ENCODE measurements at places on chromosomes 4 and X.

- DNase-seq, result no peak
Measured at GRCh38 chrX:136999024-136999423, 34.8 kb downstream of the GPR101 start.

DNA sequence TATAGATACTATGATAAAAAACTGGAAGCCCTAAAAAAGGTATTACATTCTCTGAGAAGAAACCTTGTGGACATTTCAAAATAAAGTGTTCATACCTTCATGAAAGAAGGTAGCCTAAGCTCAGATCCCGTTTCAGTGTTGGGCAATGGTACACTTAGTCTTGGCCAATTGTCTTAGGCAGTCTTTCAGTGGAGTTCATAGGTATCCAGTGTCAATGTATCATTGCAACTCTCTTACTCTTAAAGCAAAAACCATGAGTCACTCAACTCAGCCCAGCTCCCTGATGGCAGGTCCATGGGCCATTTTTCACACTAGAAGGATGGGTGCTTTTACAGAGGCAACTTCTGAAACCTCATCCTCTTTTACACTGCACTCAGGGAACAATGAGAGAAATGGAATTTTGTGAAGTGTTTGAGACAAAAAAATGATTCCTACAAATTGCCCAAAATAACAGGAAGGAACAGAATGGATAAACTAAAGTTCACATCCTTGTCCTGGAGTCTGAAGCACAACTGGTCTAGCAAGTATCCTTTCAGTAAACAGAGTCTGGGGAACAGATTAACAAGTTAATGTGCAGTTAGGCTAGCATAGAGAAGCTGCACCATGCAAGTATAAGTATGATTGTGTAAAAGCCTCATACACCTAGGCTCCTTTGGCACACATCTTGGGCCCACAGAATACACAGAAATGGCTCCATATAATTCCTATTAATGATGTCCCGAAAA, 7.0 kb upstream of the ZNF827 start:
- DNase-seq, result no peak

- DNase-seq, result no peak
Measured at GRCh38 chr4:138981930-138982390, 33.6 kb upstream of the NOCT start.

DNA sequence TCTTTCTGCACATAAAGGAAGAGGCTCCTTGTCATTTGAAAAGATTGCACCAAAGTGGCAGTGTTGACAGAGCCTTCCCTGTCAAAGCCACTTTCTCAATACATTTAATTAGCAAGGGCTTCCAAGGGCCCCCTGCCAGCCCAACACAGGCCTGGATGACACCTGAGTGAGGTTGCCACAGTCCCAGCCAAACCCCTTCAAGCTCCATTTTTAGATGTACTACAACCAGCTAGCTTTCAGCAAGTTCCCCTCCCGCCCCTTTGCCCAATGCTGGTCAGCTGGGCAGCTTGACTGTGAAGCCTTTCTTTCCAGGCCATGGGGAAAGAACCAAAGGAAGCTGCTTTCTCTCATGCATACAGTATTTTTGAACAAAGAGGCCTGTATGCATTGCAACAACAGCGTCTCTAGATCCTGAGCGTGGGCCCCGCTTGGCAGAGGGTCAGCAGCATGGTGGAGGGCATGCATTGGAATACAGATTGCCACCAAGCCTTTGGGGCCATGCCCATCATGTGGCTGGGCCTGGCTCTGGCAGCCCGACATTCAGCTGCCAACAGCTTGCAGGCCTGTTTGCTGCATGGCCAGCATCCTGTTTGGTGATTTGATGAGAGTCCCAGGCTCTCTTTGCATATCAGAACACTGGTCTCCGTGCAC, 261.1 kb upstream of the GATB start:
- DNase-seq, result no peak

- DNase-seq, result no peak
Measured at GRCh38 chr4:3658530-3658913, 107.7 kb upstream of the ADRA2C start.

Measured in activated CD8-positive, alpha-beta memory T cell treated with anti-CD3 and anti-CD28 coated beads, Interleukin-2, amount 50 U/mL, for 48 hours (primary cell).